ENCODE measurements at places on chromosomes 1 and 21.

DNA sequence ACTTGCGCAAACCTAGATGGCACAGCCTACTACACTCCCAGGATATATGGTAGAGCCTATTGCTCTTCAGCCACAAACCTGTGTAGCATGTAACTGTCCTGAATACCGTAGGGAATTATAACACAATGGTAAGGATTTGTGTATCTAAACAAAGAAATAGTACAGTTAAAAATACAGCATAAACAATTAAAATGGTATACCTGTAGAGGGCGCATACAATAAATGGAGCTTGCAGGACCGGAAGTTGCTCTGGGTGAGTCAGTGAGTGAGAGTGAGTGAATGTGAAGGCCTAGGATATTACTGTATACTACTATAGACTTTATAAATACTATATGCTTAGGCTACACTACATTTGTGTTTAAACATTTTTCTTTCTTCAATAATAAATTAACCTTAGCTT is 99.3 kb downstream of the PLD5 start:
- DNase-seq = no peak

GRCh38 chr1:64502083-64502482 is 32.2 kb downstream of the CACHD1 start:
- no peak for DNase-seq

DNA sequence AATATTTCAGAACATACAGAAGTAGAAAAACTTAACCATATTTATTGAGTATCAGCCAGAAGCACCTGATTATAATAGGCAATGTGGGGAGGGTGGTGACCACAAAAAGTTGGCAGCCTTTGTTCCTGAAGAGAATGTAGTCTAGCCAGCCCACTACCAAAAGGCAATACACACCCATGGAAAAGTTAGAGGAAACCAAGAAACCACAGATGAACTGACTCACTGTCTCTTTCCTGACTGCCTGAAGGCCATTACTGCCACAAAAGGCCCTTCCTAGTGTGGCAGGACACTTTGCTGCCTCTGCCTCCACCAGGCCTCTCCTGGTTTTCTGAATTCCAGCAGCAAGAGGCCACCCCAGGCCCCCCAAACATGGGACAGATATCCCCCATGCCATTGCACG is 14.6 kb upstream of the PROX1 start:
- DNase-seq = no peak

DNA sequence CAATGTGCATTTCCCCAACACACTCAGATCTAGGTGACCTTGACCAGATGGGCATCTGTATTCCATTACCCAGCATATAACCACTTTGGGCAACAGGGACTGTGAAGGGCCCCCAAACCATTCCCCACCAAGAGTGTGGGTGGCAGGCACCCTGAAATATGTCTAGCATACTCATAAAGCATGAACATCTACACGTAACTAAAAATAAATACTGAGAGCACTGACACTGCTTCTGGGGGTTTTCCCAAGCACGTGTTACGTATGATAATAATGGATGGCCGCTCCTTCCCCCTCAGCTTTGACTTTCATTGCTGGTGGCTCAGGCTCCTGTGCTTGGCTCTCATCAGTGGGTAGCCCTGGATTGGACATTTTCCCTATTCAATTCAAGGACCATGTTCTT is 39.1 kb downstream of the IGSF3 start:
- no peak for DNase-seq

- no peak for DNase-seq
These were observed 321.9 kb downstream of the SETD4 start for GRCh38 chr21:35738347-35738961.

DNA sequence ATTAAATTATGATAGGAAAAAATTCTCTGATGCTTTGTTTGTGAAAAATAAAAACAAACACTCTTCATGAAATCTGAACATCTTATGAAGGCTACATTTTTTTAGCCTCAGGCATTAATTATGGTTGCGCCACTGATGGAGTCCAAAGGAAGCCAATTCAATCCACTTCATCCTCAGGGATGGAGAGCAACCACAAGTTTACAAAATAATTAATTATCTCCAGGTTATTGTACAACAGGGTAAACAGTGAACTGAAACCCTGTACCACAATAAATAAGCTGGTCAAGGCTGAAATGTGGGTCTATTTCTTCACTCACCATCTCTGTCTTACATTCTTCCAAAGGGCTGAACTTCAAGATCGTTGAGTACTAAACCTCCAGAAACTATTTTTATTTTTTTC is 49.2 kb downstream of the MRPL39 start:
- DNase-seq = no peak

DNA sequence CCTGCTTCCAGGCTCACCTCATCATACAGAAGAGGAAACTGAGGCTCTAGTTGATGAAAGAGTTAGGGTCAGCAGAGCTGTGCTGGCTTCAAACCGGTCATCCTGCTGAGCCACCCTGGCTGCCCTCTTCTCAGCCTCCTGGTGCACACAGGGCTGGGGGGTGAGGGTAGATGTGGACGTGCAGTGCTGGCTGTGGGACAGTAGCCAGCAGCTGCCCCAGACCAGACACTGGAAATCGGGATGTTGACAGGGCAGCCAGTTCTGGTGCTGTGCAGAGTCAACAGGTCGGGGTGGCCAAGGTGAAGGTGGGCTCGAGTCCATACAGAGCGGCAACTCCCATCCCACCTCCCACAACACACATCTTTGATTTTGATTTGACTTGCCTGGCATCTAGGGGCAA is 1.5 kb upstream of the CLCNKA start:
- DNase-seq = no peak

DNA sequence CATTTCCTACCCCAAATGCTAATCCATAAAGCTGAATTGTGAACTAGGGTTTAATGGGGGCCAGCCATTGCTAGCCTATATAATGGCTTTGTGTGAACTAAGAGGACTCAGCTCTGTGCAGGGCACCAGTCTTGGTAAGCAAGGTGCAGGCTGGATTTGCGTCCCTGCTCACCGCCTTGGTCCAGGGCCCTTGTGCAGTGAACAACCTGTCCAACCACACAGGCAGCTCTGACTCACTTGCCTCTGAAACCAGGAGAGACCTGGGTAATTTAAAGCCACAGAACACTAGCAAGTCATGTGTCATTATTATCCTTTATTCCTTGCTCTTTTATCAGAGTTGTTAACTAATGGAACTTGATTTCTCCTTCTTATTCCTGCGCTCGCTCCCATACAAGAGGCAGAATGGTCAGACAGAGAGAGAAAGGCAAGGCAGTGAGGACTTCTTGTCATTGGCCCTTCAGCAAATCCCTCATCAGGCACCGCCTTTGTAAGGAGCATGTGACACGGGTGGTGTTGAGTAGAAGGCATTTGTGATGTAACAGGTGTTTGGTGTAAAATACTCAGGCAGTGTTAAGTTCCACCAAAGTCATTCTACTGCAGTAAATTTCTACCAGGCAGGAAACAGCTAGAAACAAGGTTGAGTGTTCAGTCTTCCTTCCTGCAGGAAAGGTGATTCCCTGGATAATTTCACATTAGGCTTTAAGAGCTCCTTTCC is 67.3 kb upstream of the OLIG2 start:
- DNase-seq = peak; percentile 30

DNA sequence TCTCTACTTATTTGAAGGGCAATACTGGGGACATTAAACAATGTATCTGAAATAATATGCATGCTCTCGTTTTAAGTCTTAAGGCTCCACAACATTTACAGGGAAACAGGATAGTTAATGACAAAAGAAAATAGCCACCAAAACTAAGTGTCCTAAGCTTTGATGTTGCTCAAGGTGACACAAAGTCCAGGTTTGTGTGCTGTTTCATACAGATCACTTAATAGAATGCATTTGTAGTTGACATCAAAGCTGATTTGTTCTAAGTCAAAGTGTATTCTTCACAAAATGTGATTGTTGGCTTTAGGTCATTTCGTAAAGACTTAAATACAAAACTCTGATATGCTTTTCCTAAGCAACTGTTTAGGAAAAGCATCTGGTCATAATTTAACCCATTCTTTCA is 37.5 kb upstream of the MTR start:
- no peak for DNase-seq

DNA sequence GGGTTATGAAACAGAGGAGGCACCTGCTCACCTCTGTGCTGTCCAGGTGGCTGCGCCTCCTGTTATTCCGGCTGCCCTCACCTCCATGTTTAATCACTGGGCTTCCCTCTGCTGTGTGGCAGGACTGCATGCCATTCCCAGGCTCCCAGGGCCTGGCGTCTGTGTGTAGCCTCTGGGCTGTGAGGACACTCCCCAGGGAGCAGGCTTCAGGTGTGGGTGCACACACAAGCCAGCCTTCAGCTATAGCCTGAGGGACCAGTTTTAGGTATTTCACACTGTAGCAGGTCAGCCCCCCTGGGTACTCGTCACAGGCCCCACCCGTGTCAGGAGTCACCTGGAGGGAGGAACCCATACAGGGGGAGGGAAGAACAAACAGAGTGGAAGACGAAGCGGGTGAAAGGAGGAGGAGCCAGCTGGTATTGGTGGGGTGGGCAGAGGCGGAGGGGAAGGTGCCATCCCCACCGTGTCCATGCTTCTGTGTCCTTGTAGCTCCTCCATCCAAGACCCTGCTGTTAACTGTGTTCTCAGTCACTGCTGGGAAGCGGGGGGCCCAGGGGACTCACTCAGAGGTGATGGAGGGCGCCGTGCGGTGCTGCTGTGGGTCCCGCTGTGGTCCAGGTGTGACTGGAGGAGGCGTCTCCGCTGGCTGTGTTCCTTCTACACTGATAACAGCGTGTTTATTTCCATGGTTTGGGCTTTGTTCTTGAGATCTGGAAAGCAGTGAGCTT is 158.6 kb downstream of the PGBD5 start:
- no peak for DNase-seq

DNA sequence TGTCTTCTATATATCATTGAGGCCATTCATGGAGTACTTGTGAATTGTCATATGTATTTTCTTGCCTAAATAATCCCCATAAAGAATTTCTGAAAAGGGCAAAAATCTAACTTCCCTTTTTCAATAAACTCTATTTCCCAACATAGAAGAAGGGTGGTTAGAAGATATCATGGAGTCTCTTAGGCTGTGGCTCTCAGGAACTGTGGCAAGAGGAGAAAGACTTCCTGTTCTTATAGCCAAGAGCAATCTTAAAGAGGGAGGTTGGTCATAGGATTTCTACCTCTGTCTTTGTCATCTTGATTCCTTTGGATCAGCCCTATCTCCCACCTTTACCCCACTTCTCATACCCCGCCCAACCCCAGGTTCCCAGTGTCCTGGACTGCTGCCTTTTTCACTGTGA is 175.8 kb downstream of the TYW3 start:
- no peak for DNase-seq

- no peak for DNase-seq
These were observed 117.2 kb downstream of the BRINP2 start for GRCh38 chr1:177287994-177288393.

DNA sequence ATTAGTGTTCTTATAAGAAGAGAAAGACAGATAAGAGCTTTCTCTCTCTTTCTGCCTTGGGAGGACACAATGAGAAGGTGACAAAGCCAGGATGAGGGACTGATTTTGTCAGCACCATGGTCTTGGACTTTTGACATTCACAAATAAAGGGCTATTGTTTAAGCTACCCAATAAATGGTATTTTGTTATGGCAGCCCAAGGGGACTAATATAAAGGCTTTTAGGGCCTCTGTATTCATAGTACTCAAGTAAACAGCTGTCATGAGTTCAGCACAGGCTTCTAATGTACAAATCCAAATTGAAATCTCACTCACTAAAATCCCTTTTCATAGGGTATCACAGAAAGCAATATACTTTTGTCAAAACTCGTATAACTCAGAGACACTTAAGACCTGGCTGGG is 242.7 kb downstream of the FAF1 start:
- no peak for DNase-seq
